Fibroblast of skin of abdomen (primary cell): ENCODE measurements at places on chromosomes 2 and 18.

DNA sequence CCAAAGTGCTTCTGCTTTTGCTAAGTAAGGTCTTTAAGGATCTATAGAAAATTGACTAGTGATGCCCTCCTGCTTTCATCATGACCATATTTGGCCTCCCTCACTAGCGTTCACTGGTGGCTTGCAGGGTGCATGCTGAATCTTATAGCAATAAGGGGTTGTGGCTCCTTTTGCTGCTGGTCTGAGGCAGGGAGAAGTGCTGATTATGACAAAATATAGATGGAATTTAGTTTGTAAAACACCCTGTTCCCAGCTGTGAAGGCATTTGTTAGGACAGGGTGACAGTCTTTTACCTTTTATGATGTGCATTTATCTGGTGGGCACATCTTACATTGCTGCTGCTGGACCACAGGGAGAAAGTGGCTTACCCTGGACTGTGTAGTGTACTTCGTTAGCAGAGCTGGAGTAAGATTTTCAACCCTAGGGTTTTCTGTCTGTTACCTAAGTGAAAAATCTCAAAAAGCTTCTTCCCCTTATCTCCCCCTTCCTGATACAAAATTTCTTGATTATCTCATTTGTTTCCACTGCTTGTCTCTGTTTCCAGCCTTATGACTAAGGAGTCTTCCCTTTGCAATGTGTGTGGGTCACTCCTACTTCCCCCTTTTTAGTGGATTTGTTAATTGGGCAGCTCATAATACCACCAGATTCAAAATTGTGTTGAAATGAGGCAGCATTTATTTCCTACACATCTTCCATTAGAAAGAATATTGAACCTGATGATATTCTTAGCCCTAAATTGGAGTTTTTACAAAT, 21.2 kb upstream of the RPL37A start:
- no peak for DNase-seq

DNA sequence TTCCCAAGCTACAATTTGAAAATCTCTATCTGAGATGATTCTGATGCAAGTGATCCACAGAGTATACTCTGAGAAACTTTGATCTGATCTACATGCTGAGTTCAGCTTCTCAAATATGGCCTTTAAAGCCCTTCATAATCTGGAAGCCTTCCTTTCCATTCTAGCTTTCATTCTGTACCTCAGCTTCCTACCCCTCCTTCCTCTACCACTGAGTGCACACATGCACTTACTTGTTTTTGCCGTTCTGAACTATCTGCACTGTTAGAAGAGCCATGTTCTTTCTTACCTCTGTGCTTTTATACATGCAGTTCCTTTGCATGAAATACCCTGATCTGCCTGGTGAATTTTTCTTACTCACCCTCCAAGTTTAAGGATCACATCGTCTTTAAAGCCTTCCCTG, 25.0 kb downstream of the REL start:
- no peak for DNase-seq

- DNase-seq: peak; percentile 14
Measured at GRCh38 chr2:120441744-120442471, 96.0 kb downstream of the INHBB start.

- DNase-seq: no peak
Measured at GRCh38 chr2:239889641-239890121, 135.5 kb downstream of the NDUFA10 start.

- no peak for DNase-seq
Measured at GRCh38 chr2:118817469-118817868, 30.0 kb downstream of the EN1 start.
